Karpas-422 (cell line): ENCODE measurements at places on chromosomes 6 and 20.
A peak's percentile ranks its signal among the peaks of the same experiment; 100 is the strongest.

- no peak for DNase-seq
Observed at GRCh38 chr6:138568997-138569396, 69.7 kb upstream of the NHSL1 start.

DNA sequence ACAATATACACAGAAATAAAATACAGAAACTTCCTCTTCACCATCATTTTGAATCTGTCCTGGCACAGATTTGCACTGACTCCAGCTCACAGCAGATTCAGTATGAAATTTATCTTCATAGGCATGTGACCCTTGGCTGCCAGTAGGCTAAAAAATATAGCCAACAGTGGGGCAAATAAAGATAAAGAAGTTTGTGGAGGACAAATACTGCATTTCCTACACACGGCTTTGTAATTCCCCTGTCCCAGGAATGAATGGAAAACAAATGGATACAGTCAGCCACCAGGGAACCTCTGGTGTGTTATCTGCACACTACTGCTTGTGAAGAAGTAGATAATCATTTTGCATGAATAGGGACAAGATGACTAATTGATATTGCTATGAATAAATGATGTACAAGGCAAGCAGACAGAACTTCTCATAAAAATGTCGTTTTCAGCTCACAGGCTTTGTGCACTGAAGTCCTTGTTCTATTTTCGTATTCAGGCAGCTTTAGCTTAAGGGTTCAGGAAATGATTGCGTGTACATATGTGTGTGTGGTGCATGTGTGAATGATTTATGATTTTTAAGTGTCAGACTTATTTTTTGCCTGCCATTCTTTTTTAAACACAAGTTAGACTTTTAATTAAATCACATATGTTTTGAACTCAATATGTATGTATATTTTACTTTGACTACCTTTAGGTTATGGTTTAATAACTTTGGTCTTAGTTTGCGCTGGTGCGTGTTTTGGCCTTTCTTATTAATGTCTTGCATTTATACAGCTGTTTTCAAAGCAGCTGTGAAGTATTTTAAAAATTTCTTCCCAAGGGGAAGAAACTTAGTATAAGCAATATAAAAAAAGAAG, 543.8 kb upstream of the JAG1 start:
- DNase-seq: no peak

GRCh38 chr20:5046656-5047339, 45.5 kb upstream of the SLC23A2 start:
- peak; percentile 75 for DNase-seq

- DNase-seq: no peak
Observed at GRCh38 chr6:37850260-37850659, 30.7 kb downstream of the ZFAND3 start.

DNA sequence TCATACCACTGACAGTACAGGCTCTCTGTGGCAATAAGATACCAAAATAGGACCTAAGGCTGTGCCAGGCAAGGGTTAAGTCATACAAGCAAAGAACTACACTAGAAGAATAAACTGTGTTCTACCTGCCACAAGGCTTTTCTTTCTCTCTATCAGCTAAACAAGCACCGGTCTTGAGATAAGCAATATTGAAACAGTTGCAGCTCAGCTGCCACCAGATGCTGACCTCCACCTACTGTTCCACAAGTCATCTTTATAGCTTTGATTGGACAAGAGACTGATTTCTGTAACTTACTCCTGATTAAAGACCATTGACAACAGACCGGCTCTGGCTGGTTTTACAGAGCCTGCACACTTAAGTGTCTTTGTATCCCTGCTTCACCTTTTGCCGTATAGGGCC, 24.1 kb downstream of the SCP2D1 start:
- DNase-seq: no peak

DNA sequence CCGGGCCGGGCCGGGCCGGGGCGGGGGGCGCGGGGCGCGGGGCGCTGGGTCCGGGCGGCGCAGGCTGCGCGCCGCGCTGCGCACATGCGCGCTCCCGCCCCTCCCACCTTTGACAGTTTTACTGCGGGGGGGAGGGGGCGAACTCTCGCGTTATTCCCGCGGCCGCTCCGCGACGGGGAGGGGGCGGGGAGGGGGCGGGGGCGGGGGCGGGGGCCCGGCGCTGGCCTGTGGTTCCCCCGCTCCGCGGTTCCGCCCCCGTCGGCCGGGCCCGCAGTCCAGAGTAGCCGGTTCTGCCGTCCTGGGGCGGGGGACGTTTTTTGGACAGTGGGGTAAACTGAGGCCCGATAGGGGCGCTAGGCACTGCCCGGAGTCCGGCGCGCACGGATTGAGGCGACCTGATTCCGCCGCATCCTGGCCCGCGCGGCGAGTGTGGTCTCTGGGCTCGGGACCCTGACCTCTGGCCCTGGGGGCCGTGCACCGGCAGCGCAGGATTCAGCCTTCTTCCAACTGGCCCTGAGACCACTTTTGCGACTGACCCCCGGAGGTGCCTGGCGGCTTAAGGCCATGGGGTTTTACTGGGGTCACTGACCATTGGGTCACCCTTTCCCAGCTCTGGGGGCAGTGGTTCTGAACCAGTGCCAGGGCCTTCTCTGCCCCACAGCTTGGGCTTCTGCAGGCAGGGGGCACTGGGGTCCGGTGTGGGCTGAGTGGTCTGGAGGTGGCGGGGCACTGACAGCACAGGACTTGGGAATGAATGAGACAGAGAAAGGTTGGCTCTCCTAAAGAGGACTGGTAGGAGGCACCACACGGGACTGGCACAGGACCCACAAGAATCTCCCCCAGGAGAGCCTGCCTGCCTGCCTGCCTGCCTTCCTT, at the start of gene ZNF512B:
Gene ZNF512B, minus strand, starts transcription at position 93 of the 876 bp plus-strand sequence. CDS start 1,980 bp downstream, outside the sequence.
- DNase-seq: peak; percentile 85

DNA sequence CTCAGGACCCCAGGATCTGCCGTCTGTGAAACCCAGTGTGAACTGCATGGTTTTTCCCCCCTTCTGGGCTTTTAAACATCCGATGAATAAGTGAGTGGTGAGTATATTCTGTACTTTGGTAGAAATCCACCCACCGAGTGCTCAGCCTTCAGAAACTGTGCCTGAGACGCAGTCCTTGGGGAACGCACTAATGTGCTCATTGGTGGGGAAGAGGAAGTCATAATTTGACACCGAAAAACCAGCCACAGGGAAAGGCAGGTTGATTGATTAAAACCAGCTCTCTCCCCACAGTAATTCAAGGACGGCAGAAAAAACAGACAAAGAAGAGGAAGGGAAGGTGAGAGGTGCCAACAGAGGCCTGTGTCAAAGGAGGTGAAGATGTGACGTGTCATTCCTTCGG, 21.7 kb downstream of the EDN3 start:
- DNase-seq: peak; percentile 51
